Left renal cortex interstitium (tissue), 4 donors: ENCODE measurements at places on chromosomes 11 and 22. TPM values are rescaled to one million over a fixed set of nuclear protein-coding genes. Genes with fewer than 3 reads are reported as not detected.

DNA sequence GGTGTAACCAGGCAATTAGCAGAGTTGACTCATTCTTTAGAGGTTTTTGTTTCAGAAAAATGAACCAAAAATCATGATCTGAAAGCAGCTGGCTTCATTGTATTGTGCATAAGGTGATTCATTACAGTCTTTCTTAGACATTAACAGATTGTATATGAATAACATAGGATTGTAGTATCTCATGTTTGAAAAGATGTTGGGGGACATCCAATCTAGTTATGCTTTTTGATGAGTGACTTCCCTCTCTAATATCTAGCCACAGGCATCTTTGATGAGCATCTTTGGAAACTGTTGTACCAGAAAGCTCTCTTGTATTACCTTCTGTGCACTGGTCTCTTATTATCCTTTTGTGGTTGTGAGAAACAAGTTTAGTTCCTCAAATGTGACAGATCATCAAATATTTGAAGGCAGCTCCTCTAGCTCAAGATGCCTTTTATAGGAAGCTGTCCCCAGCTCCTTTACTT lies 8.3 kb downstream of the GRK3 start:
- no peak for DNase-seq

CNGA4 gene
- polyA plus RNA-seq, result not detected

TNNT3 gene
- 8.4 TPM for polyA plus RNA-seq

DNA sequence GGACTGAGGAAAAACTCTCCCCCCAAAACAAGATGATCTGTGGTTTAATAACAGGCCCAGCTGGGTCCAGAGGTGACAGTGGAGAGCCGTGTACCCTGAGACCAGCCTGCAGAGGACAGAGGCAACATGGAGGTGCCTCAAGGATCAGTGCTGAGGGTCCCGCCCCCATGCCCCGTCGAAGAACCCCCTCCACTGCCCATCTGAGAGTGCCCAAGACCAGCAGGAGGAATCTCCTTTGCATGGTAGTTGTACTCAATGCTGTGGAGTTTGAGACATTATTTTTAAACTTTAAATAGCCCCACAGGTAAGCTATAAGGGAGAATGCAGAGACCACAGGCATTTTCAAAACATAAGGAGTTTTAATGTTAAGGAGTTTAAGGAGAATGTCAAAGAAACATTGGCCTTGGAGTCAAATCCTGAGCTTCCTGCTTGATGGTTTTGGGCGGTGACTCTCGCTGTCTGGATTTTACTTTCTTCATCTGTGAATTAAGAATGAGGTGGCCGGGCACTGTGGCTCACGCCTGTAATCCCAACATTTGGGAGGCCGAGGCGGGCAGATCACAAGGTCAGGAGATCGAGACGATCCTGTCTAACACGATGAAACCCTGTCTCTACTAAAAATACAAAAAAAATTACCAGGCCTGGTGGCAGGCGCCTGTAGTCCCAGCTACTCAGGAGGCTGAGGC lies 6.8 kb downstream of the APOL1 start:
- DNase-seq, result no peak

ANO5 gene
- 4.6 TPM for polyA plus RNA-seq

CD248 gene
- 56.9 TPM for polyA plus RNA-seq

RGL4 gene
- polyA plus RNA-seq, result 3.1 TPM

- no peak for DNase-seq
Measured at GRCh38 chr11:6979365-6979764, 40.8 kb downstream of the ZNF214 start.

DNA sequence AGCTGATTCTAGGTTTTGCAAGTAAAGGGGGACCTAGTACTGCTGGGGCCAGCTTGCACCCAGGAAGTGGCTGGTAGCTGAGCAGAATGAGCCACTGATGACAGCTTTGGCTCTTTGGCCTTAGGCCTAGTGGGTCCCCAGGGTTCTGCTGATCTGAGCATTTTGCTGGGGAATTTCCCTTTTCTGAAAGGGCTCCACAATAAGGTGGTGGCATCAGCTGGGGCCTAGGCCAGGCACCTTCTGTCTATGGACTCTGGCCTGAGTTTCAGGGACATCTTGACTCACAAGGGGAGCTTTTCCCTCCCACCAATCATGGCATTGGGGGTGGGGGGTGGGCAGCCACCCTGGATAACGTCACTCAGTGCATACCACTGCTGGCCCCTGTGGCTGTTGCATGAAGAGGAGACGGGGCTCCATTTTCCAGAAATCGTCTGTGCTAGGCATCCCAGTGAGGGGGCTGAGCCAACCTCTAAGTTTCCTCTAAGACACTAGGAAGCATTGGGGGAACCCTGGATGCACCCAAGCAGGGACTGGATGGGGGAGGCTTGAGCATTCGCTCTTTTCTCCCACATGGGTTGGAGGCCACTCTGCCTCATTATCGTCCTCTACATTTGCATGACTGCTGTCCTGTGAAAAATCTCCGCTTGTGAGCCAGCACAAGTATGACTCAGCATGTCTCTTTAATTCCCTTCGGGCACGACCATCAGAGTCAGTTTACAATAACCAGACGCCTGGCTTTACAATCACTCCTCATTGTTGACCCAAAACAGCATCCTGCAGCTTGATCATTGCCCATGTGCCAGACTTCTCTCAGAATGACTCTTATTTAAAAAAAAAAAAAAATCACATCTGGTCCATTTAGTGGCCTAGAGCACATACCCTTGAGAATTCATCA lies 145.0 kb upstream of the THY1 start:
- no peak for DNase-seq

DNA sequence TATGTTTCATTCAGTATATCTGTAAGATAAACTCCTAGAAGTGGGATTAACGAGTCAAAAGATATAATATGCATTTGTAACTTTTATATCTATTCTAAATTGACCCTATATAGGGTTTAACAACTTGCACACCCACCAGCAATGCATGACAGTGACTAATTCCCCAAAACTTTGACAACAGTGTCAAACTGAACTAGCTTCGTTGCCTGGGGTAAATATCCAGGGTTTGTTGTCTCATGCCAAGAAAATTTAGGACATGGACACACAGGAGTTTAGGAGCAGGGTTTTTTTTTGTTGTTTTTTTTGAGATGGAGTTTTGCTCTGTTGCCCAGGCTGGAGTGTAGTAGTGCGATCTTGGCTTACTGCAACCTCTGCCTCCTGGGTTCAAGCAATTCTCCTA lies 5.1 kb downstream of the SNU13 start:
- DNase-seq, result no peak

- DNase-seq, result no peak
Measured at GRCh38 chr11:102010776-102011494, 36.3 kb upstream of the CFAP300 start.

DNA sequence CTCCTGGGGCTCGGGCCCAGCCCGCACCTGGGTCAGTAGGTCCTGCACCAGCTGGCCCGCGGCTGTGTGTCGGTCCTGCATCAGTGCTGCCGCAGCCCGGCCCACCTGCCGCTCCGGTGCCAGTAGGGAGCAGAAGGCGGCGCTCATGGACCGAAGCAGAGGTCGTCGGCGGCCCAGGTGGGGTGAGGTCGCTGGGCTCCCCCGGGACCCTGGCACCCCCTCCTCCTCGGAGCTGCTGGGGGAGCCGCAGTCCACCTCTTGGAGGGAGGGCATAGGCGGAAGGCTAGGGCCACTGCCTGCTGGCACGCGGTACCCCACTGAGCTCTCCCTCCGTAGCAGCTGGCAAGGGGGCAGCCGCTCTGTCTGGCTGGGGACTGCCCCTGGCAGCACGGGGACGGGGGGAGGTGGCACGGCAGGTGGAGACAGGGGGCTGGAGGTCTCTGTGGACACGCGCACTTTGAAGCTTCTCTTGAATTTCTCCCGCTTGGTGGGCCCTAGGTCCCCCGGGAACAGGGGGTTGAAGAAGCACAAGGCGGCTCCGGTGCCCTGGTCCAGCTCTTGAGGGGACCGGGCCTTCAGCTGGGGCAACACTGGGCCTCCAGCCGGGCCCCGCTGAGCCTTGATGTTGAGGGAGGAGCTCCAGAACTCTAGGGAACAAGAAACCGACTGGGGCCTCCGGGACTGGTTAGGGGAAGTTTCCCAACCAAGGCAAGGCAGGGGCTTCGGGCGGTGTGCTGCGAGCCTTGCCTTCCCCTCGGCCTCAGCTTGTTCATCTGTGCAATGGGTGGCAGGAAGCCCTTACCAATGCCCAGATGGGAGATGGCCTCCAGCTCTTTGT lies 1.4 kb downstream of the RIN1 start:
- no peak for DNase-seq
